ENCODE measurements at places on chromosomes 5 and 9.

DNA sequence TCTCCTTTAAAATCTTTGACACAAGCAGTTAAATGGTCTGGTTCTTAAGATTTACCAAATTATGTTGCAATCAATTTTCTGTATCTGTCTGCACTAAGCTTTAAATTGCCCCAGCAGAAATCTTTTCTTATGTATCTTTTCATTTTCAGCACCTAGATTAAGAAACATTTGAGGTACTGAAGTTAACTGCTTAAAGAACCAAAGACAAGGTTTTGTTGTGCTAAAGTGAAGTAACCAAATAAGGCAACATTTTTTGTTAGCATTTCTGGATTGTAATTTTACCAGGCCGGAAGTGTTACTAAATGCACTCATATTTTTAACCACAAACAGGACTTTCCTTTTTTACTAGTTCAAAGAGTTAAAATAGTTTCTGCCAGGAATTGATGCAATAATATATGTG, 24.1 kb upstream of the MTAP start:
- DNase-seq: no peak

- no peak for DNase-seq
Measured at GRCh38 chr9:130174920-130175321, 2.7 kb downstream of the NCS1 start.

DNA sequence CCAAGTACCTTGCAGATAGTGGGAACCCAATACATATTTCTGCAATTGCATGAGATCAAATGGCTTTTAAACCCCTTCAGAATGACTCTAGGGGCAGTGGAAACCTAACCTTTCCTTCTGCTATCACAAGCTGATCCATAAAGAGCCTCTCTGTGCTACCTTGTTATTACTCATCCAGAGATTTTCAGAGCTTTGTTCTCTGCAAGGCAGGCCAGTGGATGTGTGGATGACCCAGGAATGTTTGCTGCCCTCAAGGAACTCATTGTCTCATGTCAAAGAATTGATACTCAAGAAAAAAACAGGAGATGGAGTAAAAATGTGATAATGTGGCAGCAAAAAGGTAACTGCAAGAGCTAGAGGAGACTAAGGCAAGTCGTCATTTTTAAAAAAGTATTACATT, 164.1 kb downstream of the HMHB1 start:
- no peak for DNase-seq

- no peak for DNase-seq
Measured at GRCh38 chr5:158376679-158377078, 517.7 kb upstream of the CLINT1 start.

DNA sequence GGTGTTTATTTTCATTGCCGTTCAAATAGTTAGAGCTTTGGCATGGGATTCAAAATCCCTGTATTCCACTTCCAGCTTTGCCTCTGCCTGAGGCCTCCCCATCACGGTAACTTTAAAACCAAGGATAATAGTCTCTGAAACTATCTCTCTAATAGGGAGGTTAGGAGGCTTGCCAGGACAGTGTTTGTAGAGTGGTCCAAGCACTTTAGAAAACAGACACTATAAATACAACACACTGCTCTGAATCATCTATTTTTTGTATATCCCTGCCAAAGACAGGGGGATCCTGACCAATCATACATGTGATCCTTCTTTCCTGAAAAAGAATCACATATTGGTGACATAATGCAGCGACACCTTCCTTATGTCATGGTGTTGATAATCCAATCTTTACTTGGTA, 326.8 kb downstream of the BNC2 start:
- DNase-seq: no peak

GRCh38 chr5:106875591-106876297, 795.0 kb downstream of the EFNA5 start:
- DNase-seq: no peak

GRCh38 chr5:3118340-3118739, 366.9 kb upstream of the IRX2 start:
- DNase-seq: no peak

- no peak for DNase-seq
Measured at GRCh38 chr5:178380541-178381074, 148.0 kb upstream of the PHYKPL start.

- DNase-seq: no peak
Measured at GRCh38 chr5:23451156-23451555, 56.3 kb upstream of the PRDM9 start.

DNA sequence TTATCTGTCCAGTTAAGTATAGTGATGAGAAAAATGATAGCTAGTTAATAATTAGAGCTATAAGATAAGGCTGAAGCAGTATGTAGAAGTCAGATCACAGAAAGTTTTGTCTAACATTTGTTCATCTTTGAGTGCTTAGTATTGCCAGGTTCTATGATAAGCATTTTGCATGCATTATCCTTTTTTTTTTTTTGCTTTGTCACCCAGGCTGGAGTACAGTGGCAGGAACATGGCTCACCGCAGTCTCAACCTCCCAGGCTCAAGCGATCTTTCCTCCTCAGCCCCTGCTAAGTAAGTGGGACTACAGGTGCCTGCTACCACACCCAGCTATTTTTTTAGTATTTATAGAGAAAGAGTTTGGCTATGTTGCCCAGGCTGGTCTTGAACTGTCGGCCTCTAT, 17.5 kb downstream of the BAAT start:
- no peak for DNase-seq

- DNase-seq: no peak
Measured at GRCh38 chr5:169988206-169988605, 7.9 kb upstream of the INSYN2B start.

GRCh38 chr9:110432253-110432652, 94.6 kb upstream of the TXNDC8 start:
- DNase-seq: no peak

- DNase-seq: no peak
Measured at GRCh38 chr9:114372921-114373448, 14.8 kb downstream of the AKNA start.
